Hematopoietic multipotent progenitor cell treated with erythropoietin and hydrocortisone succinate and interleukin-3 and kit ligand, for 8 days (in vitro differentiated cells): ENCODE measurements at places on chromosomes 16 and 17.
A peak's percentile ranks its signal among the peaks of the same experiment; 100 is the strongest.

DNA sequence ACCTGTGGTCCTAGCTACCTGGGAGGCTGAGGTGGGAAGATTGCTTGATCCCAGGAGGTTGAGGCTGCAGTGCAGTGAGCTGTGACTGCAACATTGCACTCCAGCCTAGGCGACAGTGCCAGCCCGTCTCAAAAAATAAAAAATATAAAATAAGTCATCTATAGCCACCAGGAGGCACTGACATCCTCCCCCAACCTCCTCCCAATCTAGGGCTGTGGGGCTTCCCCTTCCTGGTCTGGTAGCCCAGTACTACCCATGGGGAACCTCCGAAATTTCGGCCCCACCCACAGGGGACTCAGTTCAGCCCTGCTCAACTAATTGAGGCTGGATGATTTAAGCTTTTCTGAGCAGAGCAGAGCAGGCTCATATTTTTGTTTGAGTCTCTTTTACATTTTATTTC, 3.2 kb downstream of the ZSCAN10 start:
- peak; percentile 81 for DNase-seq

DNA sequence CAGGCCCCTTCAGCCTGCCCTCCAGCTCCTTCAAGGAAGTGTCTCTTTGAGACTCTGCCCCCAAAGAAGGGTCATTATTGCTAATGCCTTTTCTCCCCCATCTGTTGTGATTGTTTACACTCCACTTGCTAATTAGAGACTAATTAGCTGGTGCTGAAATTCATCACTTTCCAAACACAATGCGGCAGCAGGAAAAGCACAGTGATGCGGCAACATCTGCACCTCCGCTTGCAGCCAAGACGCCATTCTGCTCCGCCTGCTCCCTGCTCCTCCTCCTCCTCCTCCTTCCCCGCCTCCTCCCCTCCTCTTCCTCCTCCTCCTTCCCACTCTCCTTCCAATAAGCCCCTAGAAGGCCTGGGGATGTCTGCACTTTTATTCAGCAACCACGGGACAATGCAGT, 110.5 kb downstream of the SDK2 start:
- no peak for DNase-seq

- DNase-seq, result no peak
These were observed 1.7 kb upstream of the IL17C start for GRCh38 chr16:88636488-88637265.

DNA sequence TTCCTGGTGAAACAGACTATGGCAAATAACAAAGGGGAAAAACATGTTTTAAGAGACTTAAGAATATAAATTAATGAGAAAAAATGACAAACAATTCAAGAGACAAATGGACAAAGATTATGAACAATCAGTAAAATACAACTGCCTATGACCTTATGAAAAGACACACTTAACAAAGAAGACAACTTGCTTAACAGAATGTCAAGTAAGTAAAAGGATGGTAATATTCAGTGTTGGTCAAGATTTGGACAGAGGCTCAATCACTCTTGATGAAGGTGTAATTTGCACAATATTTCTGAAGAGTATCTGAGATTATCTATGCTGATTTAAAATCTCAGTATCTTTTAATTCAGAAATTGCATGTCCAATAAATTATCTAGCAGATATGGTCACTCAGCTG, 34.4 kb downstream of the CREBBP start:
- DNase-seq, result no peak

- DNase-seq, result no peak
These were observed 26.6 kb downstream of the HASPIN start for GRCh38 chr17:3750296-3750695.

DNA sequence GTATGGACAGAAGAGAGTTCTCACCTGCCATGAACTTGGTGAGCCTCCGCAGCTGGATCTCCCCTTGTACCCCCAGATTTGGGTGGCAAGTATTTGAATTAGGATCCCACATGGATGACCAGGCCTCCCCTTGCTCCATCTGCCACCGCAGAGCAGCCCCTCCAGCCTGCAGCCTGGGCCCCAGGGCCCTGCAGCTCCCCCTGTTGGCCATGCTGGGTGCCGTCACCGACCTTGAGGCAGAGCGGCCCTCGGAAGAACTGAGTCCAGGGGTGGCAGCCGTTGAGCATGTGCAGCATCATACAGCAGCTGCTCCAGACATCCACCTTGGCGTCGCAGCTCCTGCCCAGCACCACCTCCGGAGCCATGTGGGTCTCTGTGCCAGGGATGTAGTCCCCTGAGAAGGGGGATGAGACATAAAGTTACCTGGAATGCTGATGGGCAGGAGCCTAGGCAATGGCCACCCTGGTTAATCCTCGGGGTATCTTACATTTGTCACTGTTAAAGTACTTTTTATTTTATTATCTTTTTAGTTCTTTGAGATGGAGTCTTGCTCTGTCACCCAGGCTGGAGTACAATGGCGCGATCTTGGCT, 9.0 kb upstream of the SPATA32 start:
- peak; percentile 40 for DNase-seq
